ENCODE measurements at places on chromosomes 5 and 9.

DNA sequence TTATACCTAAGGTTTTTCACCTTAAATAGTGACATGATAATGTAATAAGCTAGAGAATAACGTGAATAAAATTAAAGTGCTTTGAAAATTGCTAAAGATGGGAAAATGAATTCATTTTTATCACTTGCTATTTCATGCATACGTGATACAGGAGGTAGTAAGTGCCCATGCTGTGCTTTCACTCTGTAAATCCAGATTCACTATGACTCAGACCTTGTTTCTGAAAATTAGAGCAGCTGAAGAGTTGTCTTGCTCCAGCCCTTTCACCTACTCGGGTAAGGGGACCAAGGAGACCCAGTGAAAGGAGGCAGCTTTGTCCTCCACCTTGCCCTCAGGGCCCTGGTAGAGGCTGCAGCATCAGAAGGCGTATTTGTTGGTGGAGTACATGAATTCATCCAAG, 87.9 kb downstream of the ANKH start:
- H3K4me3 ChIP-seq: no peak overlapping the region
- no peak for DNase-seq
- no peaks in the 10 kb centered on the region for H3K27me3 ChIP-seq
- peaks cover 8% of the 10 kb centered on the region for H3K4me1 ChIP-seq

DNA sequence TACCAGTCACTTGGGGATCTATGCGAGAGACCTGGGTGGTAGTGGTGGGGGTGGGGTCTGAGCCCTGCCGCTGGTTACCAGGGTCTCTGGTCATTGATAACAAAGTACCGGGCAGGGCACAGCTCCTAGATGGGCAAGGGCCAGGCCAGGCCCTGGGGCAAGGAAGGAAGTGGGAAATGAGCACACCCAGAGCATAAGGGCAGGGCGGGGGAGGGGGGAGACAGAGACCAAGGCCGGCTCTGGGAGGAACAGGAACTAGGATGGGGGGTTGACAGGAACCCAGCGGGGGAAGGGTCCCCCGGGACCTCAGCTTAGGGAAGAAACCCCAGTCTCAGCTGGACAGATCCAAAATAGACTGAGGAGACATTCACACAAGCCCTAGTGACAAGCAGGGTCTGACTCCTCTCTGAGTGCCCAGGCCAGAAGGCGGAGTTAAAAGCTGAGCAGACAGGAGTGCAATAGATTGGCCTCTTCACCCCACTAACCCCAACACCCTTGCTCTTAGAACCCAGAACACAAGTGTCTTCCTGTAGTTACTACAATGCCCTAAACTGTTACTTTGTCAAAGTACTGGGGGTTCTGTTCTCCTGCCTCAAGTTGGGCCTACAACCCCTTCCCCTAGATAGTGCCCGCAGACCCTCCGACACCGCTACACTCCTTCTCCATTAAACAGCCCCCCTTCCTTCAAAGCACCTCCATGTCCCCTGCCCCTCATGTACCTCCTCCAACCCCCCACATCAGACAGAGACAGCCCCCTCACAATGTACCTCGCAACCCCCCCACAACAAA, 628 bp downstream of the ATOSB start:
- no peaks in the 10 kb centered on the region for H3K36me3 ChIP-seq
- no peaks in the 10 kb centered on the region for H3K27me3 ChIP-seq
- peak overlapping the region; percentile 78 for H3K4me3 ChIP-seq
- H3K4me1 ChIP-seq: peaks cover 23% of the 10 kb centered on the region
- H3K27ac ChIP-seq: peak overlapping the region; percentile 95

DNA sequence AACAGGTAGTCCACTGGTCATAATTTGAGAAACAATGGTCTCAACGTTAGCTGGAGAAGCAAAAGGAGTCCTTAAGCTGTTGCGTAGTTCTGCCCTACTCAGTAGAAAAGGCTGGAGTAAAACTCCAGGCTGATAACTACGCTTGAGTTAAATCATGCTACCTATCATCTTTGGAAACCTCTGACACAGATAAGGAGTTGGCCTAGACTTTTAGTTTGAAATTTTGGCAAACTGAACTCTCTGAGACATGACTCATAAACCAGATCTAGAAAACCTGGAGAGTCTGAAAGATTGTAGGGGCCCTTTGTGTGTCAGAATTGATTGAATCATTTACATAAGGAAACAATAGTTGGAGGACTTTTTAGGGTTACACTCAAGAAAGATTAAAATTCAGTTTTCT, 26.3 kb downstream of the NMUR2 start:
- H3K27me3 ChIP-seq: no peaks in the 10 kb centered on the region
- DNase-seq: no peak
- H3K4me1 ChIP-seq: no peaks in the 10 kb centered on the region
- H3K27ac ChIP-seq: peak overlapping the region; percentile 6
- H3K4me3 ChIP-seq: no peak overlapping the region

GRCh38 chr9:94951324-94952135, 225.0 kb downstream of the AOPEP start:
- H3K4me3 ChIP-seq: no peak overlapping the region
- no peaks in the 10 kb centered on the region for H3K36me3 ChIP-seq
- H3K27me3 ChIP-seq: no peaks in the 10 kb centered on the region
- no peak for DNase-seq

DNA sequence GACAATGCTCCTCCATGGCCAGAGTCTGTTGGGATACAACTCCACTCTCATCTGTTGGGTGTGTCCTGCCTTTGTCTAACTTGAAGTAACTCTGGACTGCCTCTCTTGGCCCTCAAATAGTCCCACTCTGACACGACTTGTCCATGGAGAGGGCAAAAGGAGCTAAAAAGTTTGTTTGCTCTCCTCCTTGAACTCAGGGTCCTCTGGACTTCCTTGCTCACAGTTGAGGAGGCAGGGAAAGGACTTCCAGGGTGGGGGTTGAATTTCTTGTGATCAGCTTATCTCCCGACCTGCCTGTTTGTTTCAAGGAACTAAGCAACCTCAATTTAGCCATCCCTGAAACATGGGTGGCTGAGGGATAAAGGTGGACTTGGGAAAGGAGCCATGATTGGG, 11.7 kb downstream of the DNAJB5 start:
- no peak overlapping the region for H3K4me3 ChIP-seq
- no peak overlapping the region for H3K27ac ChIP-seq
- H3K27me3 ChIP-seq: no peaks in the 10 kb centered on the region
- H3K36me3 ChIP-seq: peaks cover 16% of the 10 kb centered on the region
- DNase-seq: no peak

- H3K36me3 ChIP-seq: no peaks in the 10 kb centered on the region
- no peaks in the 10 kb centered on the region for H3K27me3 ChIP-seq
These were observed 348.0 kb upstream of the RFX3 start for GRCh38 chr9:3873818-3874217.

DNA sequence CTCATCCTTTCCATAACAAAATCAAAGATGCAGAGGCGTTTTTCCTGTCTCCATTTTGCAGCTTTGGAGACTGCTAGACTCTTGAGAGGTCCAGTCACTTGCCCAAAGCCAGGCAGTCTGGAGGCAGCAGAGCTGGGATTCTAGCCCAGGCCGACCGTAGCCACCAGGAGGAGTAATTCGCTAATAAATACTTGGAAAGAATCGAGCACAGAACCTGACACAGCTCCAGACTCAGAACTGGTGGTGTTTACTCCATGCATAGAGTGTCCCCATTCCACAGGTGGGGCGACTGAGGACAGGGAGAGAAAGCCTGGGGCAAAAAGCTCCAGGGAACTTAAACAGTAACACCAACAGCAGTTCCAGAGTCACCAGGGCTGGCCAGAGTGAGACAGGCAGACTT, 10.7 kb upstream of the CERCAM start:
- no peaks in the 10 kb centered on the region for H3K36me3 ChIP-seq
- H3K27ac ChIP-seq: no peak overlapping the region
- H3K4me3 ChIP-seq: no peak overlapping the region
- H3K4me1 ChIP-seq: no peaks in the 10 kb centered on the region

DNA sequence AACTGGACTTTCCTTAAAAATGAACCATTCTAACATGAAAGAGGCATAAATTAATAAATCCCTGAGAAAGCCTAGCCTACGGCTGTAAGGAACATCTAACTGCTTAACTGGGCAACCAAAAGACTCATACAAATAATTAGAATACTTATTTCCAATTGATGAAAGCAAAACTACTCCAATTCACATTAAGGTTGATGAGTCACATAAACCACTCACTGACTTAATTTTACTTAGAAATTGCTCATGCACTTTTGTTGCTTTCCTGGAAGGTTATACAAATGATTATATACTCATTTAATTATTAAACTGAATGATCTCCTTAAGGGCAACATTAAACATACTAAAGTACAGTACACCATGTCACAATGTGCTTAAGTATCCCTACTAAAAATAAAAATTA, 101.9 kb downstream of the NFIB start:
- H3K27ac ChIP-seq: peak overlapping the region; percentile 26
- peaks cover 58% of the 10 kb centered on the region for H3K4me1 ChIP-seq
- no peak overlapping the region for H3K4me3 ChIP-seq
- H3K27me3 ChIP-seq: no peaks in the 10 kb centered on the region

GRCh38 chr5:73199671-73200070, 26.7 kb downstream of the TMEM174 start:
- peaks cover 31% of the 10 kb centered on the region for H3K27me3 ChIP-seq
- H3K36me3 ChIP-seq: no peaks in the 10 kb centered on the region
- no peak for DNase-seq
- H3K27ac ChIP-seq: no peak overlapping the region
- H3K4me3 ChIP-seq: no peak overlapping the region
- H3K4me1 ChIP-seq: no peaks in the 10 kb centered on the region

DNA sequence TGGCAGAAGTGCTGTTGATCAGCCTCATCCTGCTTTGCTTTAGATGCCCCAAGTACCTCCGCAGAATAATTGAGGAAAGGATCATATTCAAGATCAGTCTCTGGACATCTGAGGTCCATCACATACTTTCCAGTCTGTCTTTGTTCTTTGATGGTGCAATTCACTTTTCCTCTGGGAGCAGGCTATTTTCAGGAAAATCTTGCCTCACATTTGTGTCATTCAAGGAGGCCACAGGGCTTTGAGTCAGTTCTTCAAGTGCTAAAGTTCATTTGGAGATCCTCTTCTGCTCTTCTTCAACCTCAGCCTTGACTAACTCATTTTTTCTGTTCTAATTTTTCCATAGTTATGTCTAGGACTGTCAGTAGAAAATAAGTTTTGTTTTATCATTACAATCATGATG, 18.6 kb downstream of the EQTN start:
- no peak overlapping the region for H3K4me3 ChIP-seq
- DNase-seq: no peak
- peaks cover 20% of the 10 kb centered on the region for H3K4me1 ChIP-seq
- H3K36me3 ChIP-seq: no peaks in the 10 kb centered on the region

DNA sequence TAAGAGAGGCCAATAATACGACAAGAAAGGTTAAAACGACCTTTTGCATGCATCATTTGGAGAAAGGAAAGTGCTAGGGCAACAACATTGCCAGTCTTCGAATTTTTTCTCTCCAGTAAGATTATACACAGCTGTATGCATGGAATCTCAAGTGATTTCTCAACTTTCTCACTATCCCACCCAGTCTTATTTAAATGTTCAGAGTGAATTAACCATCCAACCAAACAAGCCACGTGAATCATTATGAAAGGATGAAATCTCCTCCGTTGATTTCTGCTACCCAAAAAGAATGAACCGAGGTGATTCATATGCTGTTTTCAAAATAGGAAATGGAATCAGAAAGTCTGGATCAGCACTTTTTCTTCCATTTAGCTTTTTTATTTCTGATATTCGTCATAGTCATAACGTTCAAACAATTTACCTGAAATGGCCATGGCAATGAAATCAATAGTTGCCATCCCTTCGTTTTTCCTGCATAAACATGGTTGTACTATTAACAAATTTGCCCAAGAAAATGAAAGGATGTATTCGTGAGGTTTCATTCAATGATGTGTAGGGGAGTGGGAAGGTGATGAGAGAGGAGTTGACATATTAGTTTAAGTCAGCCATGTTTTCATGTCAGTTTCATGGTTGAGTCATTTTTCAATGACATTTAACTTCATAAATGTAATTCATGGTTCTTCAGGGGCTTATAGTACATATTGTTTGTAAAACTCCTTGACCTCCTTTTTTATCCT, 170.9 kb upstream of the WWC1 start:
- peaks cover 10% of the 10 kb centered on the region for H3K36me3 ChIP-seq
- peaks cover 2% of the 10 kb centered on the region for H3K4me1 ChIP-seq
- no peak overlapping the region for H3K4me3 ChIP-seq
- no peak for DNase-seq
- H3K27ac ChIP-seq: no peak overlapping the region

GRCh38 chr9:72294936-72295335, 70.1 kb downstream of the ZFAND5 start:
- no peak overlapping the region for H3K4me3 ChIP-seq
- no peak for DNase-seq
- H3K36me3 ChIP-seq: no peaks in the 10 kb centered on the region
- no peaks in the 10 kb centered on the region for H3K4me1 ChIP-seq

GRCh38 chr5:72681781-72682180, 134.7 kb upstream of the TNPO1 start:
- no peaks in the 10 kb centered on the region for H3K36me3 ChIP-seq
- no peak overlapping the region for H3K4me3 ChIP-seq
- H3K27me3 ChIP-seq: no peaks in the 10 kb centered on the region
- DNase-seq: no peak
- H3K27ac ChIP-seq: no peak overlapping the region

DNA sequence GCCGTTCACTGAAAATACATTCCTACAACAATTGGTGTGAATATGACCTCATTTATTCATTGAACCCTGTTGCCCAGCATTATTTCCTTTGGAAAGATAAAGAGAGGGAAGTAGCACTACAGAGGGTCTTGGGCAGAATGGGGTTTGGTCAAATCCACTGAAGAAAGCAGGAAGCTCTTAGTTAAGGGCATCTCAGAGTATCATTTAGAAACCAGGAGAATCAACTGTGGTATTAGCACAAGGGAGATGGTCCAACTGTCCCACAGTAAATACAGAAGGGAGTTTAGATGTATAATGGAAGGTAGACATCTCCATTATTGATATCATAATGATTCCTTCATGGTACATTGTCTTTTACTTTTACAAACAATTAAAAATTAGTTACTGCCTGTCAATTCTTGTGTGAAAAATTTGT, 47.1 kb downstream of the LIX1 start:
- H3K4me1 ChIP-seq: no peaks in the 10 kb centered on the region
- no peak overlapping the region for H3K4me3 ChIP-seq
- no peak overlapping the region for H3K27ac ChIP-seq
- DNase-seq: no peak

DNA sequence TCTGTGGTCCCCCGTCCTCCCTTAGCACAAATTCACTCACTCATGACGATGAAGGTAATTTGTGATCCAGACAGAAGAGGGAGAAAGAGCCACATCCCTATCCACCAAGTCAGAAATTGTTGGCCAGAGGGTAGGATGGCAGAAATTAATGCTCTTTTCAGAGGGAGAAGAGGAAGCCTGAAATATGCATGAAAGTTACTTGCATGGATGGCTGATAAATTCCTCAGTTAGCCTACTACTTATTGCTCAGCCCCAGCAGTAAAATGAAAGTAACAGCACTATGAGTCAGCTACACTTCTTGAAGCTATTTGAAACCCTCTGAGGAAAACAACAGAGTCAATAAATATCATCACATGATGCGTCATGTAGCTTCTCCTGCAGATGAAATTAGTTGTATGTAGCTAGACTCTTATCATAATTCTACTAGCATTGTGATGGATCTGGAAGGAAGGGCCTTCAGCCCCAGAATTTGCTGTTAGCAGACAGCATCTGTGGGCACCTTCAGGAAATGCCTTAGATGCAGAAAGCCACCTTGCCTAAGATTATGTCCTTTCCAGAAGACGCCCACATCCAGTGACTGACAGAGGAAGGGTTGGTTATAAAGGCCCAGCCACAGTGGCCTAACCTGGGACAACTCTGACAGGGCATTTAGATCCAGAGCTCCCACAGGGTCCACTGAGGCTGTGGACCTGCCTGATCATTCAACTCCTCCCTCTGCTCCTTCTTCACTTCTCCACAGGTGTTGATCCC, 81.2 kb upstream of the CCDC112 start:
- no peaks in the 10 kb centered on the region for H3K36me3 ChIP-seq
- H3K27ac ChIP-seq: peak overlapping the region; percentile 80
- peaks cover 5% of the 10 kb centered on the region for H3K4me1 ChIP-seq
- DNase-seq: no peak

Measured in heart left ventricle (tissue), 16 donors.